ENCODE measurements at places on chromosomes 13 and 19. TPM values are rescaled to one million over a fixed set of nuclear protein-coding genes. Genes with fewer than 3 reads are reported as not detected.

The MISP3 gene
- 0.26 TPM for polyA plus RNA-seq

The SHISA2 gene
- 1.5 TPM for polyA plus RNA-seq

The BRD4 gene
- 13.6 TPM for polyA plus RNA-seq

The ARL11 gene
- 0.06 TPM for polyA plus RNA-seq

The MAMSTR gene
- polyA plus RNA-seq = 0.94 TPM

The ZNF493 gene
- polyA plus RNA-seq = 2.4 TPM

The ZNF714 gene
- 3.4 TPM for polyA plus RNA-seq

The NLRP11 gene
- not detected for polyA plus RNA-seq

The LIM2 gene
- polyA plus RNA-seq = not detected
